ENCODE measurements at places on chromosomes 7 and 10.

DNA sequence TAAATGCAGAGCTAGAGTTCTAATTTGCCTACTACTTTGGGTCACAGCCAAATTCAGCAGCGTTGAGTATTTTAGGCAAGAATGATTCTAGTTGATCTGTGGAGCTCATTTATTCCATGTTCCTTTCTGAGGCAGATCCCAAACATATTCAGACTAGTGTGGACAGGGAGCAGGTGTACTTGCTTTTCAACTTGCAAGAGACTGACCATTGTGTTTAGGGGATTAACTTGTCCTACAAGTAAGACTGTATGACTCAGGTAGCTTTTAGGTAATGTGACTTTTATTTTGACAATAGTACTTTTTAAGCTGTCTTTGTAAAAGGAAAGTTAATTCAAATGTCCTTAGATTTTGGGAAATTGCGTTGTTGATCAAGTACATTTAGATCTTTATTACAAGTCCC lies 285.5 kb downstream of the TWIST1 start:
- DNase-seq: no peak

- no peak for DNase-seq
Observed at GRCh38 chr7:107944411-107945169, 53.6 kb downstream of the DLD start.

- DNase-seq: no peak
Observed at GRCh38 chr7:42392826-42393225, 155.8 kb upstream of the GLI3 start.

GRCh38 chr10:20489961-20490360 lies 407.1 kb downstream of the NEBL start:
- DNase-seq: no peak

GRCh38 chr10:32059472-32059871 lies 3.2 kb upstream of the KIF5B start:
- no peak for DNase-seq

DNA sequence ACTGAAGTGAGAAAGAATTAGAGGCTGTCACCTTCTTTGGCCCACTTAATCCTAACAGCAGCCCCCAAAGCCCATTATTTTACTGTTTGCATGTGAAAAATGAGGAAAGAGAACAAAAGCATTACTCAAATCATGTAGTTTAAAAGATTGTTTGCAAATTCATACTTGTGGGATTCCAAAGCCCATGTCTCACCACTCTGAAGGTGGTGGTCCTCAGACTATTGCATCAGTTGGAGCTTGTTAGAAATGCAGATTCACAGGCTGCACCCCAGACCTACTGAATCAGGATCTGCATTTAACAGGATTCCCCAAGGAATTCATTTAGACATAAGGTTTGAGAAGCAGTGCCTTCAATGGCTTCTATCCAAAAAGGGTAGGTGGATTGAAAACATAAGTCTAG lies 93.7 kb upstream of the PDE1C start:
- no peak for DNase-seq

DNA sequence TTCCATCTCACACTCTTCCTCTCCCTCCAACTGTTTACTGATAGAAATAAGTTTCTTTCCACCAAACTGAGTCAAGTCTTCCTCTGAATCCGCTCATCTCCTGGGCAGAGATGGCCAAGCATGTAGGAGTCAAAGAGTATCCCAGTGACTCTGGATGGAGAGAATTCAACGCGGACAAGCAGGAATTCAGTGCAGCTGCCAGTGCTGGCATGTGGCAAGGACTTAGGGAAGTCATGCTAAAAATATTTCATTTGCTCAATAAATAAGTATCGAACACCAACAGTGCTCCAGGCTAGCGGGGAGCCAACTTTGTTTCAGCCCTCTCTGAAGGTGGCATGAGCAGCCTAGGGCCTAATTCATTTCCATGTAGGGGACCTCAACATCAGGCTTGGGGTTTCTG lies 351.6 kb upstream of the ZMIZ1 start:
- no peak for DNase-seq

GRCh38 chr10:51860257-51860656 lies 160.9 kb upstream of the CSTF2T start:
- DNase-seq: no peak

- DNase-seq: no peak
Observed at GRCh38 chr10:11355592-11355991, 255.9 kb downstream of the USP6NL start.

DNA sequence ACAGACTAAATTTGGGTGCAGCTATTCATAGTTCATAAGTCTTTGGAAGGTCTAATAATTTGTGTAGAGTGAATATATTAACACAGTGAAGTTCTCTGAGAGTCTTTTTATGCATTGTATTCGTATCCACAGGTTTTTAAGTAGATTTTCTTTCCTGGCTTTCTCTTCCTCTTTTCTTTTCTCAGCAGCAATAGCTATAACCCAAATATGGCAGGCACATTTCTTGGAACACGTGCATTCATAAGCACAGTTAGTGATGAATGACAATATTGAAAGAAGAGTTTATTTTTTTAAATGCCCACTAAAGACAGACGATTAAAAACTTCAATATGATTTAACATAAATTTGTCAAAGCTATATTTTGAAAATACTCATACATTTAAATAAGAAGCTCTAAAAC lies 220.5 kb upstream of the MBL2 start:
- no peak for DNase-seq

DNA sequence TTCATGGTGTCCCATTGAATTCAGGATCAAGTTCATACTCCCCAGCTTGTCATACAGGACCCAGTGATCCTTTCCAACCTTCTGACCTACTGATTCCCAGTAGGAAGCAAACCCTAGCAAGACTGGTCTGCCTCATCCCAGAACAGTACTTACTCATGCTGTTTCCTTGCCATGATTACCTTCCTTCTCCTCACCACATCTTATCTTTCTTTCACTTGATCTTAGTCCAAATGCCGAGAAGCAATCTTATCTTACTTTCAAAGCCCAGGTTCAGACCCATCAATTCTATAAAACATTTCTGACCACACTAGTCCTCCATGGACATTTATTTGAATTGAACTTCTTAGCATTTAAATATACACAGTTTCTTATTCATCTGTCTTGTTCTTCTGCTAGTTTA lies 26.6 kb upstream of the ATRNL1 start:
- DNase-seq: no peak

DNA sequence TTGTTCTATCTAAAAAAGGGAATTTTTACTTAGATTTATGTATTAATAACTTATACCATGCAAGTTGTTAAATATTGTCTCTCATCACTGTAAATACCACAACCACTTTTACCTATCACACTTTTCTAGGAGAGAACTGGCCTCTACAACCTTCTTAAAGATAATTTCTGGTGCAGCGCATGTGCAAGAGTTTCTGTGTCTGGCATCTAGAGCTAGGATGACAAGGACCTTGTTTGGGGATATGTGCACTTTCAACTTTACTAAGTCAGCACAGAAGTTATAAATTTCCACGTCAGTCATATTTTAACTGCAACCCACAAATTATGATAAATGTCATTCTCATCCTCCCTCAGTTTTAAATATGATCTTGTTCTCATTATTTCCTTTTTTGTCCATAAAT lies 156.9 kb upstream of the ADCY1 start:
- DNase-seq: no peak

- DNase-seq: no peak
Observed at GRCh38 chr7:91713669-91714068, 166.8 kb downstream of the MTERF1 start.

DNA sequence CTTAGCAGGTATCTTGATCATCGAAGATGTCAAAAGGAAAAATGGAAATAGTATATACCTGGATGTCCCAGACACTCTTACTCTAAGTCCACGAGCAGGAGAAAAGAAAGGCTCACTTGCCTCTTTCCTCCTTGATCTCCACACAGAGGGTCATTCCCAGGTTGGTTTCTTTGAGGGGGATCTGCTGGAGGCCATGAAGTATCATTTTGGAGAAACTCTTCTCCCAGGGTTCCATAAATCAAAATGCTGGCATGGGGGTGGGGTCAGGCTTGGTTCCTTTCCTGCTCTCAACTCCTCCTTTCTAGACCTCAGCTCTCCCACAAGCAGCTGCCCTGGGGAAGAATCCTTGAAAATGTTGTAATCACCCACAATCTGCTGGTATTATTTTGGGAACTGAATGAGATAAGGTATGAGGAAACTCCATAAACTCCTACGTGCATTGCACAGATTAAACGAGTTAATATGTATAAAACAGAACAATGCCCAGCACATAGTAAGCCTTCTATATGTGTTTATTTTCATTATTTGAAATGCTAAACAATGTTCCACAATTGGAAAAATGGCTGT lies 54.4 kb downstream of the PRKCQ start:
- DNase-seq: no peak

GRCh38 chr10:58608351-58608750 lies 95.7 kb downstream of the BICC1 start:
- DNase-seq: no peak

GRCh38 chr10:91883549-91884444 lies 25.5 kb downstream of the FGFBP3 start:
- DNase-seq: no peak

DNA sequence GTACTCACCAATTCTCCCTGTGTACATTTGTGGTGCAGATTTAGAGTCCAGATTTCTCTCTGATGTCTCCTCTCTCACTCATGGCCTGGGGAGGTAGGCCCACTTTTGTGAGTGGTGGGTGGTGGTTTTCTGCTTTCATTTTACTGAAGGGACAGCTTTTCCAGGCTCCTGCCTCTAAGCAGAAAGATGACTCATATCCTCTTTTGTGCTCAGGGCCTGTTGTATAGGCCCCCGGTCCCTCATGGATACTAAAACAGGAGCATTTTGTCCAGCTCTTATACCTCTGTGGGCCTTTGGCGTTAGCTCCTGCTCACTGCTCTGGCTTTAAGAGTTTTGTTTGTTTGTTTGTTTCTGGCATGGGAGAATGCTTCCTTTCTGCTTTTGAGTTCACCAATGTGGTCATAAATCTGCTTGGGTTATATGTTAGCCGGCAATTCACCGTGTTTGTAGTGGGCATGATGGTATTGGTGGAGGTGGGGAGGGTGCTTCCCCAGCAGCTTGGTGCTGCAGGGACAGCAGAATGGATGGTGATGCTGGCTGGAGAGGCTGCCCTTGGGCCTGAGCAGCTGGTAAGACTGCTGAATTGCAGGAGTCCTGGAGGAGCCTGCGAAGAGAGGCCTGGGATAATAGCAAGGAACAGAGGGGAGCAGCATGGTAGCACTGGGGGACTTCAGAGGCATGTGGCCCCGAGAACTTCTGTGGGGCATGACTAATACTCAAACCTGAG lies 468.7 kb downstream of the RPS24 start:
- DNase-seq: no peak

DNA sequence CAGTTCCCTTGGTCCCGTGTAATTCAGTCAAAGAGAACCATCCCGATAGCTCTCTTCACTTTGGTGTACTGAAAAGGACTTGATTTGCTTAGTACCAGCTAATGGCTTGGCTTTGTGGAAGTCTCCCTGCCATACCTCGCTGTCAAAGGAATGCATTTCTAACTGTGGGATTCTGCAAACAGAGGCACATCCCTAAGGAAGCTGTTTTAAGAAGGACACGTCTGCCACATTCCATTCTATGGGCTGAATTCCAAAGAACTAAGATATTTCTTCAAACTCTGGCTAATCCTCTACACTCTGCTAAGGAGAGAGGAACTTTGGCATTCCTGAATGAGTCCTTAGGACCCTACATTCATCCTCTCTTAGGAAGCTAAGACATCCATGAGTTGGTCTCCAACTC lies 327.9 kb downstream of the SFMBT2 start:
- DNase-seq: no peak

DNA sequence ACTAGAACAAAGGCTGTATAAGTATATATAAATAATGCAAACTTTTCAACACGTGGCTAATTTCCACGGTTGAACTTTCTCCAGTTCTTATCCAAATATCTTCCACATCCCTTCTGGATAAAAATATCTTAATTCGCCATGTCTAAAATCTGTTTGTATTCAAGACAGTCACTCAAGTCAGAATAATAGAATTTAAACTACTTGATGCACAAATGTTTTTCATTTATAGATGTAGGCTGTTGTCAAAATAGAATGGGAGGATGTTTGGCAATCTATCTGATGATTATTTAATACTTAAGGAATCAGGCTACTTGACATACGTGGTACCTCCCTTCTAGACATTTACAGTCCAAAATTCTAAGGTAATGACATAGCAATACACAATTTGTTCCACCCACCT lies 204.3 kb downstream of the TWIST1 start:
- DNase-seq: no peak

DNA sequence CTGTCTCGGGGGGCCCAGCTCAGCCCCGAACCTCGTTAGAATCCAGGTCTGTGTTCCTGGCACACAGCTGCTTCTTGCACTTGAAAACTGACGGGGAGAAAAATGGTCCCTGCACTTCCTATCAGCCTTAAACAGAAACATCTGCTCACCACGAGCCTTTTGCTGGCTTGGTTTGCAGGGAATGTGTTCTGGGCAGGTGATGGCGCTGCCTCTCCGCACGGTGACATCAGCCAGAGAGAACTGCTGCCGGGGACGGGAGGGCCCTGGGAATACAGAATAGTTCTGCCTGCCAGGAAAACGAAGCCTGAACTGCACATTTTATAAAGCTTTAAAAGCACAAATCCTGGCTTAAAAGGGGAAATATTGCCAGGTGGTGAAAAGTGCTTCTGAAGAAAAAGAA lies 622.5 kb downstream of the TYW1 start:
- no peak for DNase-seq

DNA sequence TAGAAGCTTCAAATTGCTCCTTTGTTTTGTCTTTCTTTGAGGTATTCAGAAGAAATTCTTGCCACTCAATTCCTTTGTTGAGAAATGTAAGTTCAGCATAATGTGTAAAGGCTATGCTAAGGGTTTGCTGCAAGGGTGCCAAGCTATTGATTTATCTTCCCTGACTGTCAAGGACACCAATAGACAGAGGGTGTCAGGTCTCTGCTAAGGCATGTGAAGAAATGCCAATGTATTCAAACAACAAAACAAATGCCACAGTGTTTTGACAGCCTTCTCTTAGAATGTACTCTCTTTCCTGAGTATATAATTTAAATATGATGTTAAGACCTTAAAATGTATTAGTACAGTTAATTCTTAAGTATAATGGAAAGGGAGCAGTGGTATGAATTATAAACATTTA lies 62.4 kb downstream of the LRGUK start:
- no peak for DNase-seq

- DNase-seq: no peak
Observed at GRCh38 chr10:121078036-121078435, 226.9 kb downstream of the WDR11 start.

DNA sequence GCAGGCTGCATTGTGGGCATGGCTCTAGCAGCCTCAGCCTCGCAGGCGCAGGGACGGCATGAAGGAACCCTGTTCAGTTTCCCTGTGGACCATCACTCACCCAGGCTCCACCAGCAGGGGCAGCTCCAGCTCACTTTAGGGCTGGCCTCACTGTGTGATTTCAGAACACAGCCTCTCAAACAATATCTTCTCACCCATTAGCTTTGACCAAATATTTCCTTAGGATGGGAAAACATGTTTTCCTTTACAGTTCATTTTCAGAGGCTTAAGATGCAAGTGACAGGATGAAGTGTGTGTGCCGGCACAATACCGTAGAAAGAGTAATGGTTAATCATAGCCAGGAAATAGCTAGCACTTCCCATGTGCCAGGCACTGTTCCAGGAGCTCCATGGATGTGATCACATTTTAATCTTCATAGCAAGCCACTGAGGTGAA lies 58.2 kb downstream of the LANCL2 start:
- no peak for DNase-seq

- DNase-seq: no peak
Observed at GRCh38 chr7:5425507-5426225, 2.0 kb upstream of the TNRC18 start.

GRCh38 chr7:17396692-17397091 lies 98.2 kb downstream of the AHR start:
- no peak for DNase-seq
